ENCODE measurements at places on chromosomes 16 and 17.

DNA sequence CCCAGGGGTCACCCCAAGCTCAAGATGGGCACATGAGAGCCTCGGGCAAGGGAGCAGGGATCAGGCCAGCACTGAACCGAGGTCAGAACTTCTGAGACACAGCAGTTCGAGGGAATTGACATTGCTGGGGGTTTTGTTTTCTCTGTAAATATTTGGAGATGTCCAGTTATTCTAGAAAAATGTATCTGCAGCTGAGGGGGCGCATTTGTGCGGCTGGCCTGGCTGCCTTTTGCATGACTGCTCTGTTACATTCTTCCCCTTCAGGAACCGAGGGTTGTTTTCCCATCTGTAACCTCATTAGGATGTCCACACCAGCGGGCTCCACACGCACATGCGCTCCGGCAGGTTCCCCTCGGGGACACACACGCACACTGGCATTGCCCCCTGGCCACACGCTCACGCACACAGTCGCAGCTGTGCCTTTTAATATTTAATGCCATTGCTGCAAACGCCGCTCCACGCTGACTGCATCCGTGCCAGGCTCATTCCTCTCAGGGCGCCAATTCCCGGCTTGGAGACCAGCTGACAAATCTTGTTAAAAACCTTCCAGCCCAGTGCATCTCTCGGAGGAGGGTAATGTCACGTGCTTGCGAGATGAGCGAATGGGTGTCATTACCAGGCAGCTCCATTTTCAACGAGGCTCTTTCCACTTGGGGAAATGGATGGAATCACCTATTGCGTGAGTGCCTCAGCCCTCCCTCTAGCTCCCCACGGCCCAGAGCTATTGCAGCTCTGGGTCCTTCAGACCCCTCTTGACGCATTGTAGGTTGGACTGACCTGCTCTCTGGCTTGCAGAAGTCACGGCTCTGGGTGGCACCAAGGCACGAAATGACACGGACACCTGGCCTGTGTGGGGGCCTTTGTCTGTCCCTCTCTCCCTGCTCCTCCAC lies 13.1 kb downstream of the CCR7 start:
- no peak for DNase-seq

DNA sequence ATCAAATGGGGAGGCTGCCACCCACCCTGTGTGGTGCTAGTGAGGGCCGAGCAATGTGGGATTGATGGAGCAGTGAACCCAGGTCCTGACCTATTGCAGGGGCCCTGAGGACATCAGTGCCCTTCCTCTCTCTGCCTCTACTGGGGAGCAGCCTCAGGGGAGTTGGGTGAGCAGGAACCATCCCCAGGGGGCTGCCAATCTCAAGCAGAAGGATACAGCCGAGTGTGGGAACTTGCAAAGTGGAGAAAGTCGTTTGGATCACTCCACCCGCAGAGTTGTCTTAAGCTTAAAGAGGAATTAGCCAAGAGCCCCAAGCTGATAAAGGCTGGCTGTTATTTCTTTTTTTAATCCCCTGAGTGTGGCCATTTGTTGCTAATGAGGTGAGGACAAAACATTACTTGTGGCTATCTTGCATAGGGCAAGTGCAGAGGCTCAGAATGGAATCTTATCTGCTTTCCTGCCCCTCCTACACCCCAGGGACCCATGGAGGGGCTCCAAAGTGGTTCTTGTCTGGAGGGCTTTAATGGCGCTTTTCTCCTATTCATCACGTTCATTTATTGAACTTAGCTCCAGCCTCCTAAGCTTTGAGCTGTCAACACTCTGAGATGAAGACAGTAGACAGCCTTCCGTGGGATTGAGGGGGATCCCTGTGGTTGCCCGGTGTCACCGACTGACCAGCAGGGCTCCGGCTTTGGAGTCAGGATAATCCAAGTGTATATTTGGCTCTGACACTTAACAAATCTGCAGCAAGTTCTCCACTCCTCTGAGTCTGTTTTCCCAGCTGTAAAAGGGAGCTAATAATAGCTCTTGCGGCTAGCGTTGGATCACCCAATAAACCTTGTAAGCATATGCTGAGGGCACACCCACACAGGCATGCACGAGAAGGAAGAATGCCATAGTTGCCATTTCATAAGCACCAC lies 45.1 kb downstream of the MYH11 start:
- no peak for DNase-seq

DNA sequence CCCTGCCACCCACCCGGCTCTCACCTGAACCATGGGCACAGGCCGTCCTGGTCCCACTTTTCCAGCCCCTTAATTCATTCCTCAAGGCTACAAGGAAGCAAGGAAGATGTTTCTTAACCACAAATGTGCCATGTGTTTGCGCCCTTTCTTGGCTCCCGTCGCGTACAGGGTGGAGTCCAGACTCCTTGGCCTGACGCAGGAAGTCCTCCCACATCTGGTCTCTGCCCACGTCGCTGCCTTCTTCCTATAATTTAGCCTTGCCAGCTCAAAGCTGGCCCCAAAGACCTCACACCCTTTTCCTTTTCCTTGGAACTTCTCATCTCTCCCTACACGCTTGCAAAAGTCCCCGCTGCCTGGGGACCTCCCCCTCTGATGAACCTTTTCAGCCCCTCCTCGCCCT lies 38.8 kb upstream of the BHLHA9 start:
- DNase-seq = no peak

DNA sequence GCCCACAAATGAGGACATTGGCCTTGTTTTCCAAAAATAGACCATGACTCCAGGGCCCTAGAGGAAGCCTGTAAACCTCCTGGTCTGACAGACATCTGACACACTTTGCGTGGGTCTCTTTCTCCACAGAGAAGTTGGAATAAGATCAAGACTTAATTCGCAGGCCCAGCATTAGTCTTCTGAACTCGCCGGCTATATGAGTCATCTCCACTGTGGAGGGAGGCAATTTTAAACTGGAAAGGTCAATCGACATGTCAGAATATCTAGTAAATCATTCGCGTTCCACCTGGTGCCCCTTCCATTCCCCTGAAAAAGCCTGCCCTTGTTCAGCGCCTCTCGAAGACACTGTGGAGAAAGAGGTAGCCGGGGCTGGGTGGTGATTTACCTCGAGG lies 140.1 kb downstream of the CLEC16A start:
- DNase-seq = no peak

DNA sequence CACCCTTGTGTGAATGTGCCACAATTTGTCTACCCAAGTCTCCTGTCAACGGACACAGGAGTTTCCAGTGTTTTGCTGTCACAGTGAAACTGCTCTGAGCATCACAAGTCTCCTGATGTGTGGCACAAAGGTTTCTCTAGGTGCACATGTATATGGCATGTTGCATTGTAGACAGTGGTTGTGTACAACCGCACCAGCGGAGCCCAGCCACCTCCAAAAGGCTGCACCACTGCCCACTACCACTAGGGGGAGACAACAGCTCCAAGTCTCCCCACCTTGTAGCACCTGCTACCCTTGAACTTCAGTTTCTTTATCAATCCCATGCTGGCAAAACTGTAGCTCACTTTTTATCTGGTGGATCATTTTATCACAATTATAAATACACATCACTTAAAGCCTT lies 95.5 kb upstream of the ZNF469 start:
- DNase-seq = no peak

DNA sequence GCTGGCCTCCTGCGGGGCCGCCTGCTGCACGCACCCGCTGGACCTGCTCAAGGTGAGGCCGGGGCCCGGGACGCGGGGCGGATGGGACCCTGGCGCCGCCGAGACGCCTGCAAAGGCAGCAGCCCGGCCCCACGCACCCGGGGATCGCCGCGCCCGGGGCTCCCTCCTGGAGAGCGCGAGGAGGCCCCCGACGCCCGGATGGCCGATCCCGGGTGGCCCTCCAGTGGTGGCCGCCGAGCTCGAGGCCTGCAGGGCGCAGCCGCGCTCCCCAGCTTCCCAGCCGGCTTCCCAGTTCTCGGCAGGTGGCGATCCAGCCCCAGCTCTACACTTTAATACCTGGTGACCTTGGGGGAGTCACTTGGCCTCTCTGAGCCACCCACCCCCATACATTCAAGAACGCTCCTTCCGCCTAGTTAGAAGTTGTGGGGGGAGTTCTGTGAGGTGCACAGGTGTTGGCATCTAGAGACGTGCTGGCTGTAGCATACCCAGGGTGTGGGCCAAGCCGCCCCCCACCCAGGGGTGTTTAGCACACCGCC lies 452 bp downstream of the SLC25A10 start:
- no peak for DNase-seq

All from T-helper 2 cell (primary cell).